H54 (cell line): ENCODE measurements at places on chromosomes 2 and 18.

DNA sequence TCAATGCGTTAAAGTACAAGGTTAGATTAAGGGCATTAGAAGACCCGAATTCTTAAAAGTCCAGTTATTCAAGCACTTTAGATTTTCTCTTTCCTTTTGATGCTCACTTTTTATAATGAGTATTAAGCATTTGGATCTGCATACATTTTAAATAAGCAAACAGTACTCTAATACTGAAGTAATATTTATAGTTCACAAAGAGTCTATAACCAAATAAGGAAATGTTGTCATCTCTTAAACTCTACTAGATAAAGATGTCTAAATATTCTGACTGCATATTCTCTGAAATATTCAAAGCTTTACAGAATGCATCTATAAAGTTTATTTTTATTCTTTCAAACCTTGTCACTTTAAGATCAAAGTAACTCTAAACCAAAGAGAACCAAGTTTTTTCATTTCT lies 25.5 kb downstream of the PPP3R1 start:
- DNase-seq, result no peak

DNA sequence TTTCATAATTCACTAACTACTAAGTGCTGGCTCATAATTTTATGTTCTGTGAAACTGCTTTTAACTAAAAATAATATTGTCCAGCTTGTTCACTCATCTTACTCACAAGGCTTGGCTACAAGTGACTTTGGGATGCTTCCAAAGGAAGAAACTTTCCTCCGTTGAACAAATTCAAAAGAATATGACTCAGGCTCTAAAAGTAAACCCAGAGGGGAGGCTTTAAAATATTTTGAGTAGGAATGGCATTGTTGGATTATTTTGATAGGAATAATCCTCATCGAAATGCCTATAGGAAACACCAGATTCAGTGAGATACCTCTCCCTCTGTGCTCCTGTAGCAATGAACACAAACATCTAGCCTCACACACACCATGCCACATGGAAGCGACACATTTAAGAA lies 25.2 kb upstream of the TLK1 start:
- no peak for DNase-seq

DNA sequence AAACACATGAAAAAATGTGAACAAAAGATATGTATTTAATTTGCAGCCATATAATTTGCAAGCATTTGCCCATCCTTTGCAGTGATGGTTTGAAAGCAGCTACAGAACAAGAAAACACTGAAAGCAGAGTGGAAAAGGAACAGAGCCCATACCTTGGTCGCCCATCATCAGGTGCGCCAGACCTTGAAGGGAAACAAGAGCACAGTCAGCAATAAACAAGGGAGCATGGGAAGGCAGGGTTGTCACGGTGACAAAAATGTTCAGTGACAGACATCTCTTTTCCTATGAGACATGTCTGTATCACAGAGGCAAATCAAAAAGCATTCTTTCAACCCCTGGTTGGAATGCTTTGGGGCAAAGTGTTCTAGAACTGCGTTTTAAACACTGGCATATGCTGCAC lies 109.4 kb downstream of the NRXN1 start:
- no peak for DNase-seq

GRCh38 chr2:224520064-224520463 lies 65.1 kb downstream of the CUL3 start:
- no peak for DNase-seq

DNA sequence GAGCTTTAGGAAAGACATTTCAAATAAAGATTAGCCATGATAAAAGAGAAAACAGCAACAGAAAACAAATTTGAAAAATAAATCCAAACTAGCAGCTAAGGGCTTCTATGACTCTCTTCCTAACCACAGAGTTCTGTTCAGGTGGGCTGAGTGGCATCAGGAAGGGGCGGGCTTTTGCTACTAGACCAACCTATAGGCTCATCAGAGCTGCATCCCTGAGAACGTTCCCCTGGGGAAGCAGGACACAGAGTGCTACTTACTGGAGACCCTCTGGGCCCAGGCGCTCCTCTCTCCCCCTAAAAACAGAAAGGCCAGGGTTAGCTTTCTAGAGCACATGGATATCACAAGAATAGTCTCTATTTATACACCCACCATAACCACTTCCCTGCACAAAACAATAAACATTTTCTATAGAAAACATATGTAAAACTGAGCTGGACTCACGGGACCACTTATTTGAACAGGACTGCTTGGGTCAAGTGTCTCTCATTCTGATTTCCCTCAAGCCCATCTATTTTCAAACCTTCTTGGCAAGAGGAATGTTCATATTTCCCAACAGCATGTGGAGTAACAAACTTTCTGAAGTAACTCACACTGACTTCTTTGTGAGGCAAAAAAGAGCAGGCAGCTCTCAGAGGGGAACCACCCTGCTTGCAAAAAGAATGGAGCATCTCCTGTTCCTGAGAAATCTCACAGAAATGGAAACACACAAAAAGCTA lies 78.9 kb upstream of the LMAN1 start:
- no peak for DNase-seq

- DNase-seq, result no peak
These were observed 243.2 kb upstream of the KCNH7 start for GRCh38 chr2:163081754-163082153.

DNA sequence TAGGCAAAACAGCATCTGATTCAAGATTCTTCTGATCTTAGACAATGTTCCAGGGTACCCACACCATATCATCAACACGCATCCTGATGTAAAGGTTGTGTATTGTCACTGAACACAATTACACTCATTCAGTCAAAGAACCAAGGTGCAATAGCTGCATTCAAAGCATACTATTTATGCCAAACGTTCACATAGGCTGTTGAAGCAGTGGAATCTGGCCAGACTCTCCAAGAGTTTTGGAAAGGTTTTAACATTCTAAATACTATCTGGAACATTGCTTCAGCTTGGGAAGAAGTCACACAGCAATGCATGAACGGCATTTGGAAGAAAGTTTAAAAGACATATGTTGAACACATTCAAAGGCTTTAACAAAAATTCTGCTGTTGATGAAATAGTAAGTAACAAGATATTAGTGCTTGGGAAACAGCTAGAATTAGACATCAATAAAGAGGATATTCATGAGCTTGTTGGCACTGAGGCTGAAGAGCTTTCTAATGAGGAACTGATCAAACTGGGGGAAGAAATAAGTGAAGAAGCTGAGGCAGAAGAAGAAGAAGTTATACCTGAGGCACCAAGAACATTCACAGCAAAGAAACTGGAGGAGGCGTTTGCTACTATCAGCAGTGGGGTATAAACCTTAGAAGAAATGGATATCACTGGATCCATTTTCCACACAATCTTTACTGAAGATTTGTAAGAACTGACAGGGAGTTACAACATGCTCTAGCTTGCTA lies 47.6 kb upstream of the MSH6 start:
- no peak for DNase-seq

DNA sequence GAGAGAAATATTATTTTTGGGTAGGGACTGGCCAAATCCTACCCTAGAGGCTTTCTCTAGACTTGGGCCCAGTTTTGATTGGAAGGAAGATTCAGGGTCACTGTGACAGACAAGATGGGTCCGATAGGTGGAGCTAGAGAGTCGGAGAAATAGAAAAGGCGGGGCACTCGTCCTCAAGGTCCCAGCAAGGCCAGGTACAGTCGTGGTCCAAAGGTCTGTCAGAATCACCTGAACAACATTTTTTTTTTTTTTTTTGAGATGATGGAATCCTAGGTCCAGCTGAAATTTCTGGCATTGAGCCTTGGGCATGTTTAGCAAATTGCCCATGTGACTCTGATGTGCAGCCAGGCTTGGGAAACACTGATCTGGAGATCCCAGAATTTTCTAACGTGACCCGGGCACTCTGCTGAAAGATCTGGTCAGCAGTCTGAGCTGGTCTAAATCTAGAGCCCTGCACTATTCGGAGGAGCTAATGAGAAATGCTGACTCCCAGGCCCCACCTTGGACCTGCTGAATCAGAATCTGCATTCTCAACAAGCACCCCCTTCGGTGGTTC lies 23.0 kb upstream of the NTSR2 start:
- DNase-seq, result no peak
